Adrenal gland (tissue), 19 donors: ENCODE measurements at places on chromosomes 2 and 18. TPM values are rescaled to one million over a fixed set of nuclear protein-coding genes. Genes with fewer than 3 reads are reported as not detected.

GRCh38 chr2:188291142-188291616, 495 bp upstream of the GULP1 start:
- H3K27ac ChIP-seq: peak overlapping the region; percentile 95
- no peaks in the 10 kb centered on the region for H3K27me3 ChIP-seq
- no peaks in the 10 kb centered on the region for H3K36me3 ChIP-seq

DNA sequence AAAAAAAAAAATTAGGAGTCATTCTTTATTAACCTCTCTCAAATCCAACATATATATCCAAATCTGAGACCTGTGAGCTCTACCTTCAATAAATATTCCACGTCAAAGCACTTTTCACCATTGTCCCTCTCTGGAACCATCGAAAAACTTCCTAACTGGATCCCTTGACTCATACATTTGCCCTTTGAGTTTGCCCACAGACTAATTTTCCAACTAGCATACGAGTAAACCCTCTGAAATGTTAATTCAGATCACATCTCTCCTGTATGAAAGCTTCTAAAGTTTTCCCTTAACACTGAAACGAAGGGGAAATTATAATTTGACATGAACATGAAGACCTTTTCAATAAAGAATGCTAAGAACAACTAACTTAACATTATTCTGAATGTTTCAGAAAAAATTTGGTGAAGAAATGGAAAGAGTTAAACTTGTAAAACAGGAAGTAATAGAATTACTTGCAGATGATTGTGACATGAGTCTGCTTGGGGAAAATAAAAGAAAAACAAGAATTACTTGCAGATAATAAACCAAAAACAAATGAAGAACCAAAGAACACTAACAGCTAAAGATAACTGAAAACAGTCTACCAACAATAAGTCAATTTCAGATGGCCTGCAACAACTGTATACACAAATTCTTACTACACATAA, 110.6 kb downstream of the C2orf74 start:
- DNase-seq: no peak
- H3K36me3 ChIP-seq: no peaks in the 10 kb centered on the region
- no peak overlapping the region for H3K27ac ChIP-seq
- no peaks in the 10 kb centered on the region for H3K27me3 ChIP-seq
- H3K4me1 ChIP-seq: no peaks in the 10 kb centered on the region
- no peak overlapping the region for H3K4me3 ChIP-seq

GRCh38 chr2:29808321-29808720, 113.1 kb downstream of the ALK start:
- H3K27me3 ChIP-seq: no peaks in the 10 kb centered on the region
- H3K4me3 ChIP-seq: no peak overlapping the region
- H3K36me3 ChIP-seq: no peaks in the 10 kb centered on the region
- no peak for DNase-seq
- H3K4me1 ChIP-seq: no peaks in the 10 kb centered on the region

DNA sequence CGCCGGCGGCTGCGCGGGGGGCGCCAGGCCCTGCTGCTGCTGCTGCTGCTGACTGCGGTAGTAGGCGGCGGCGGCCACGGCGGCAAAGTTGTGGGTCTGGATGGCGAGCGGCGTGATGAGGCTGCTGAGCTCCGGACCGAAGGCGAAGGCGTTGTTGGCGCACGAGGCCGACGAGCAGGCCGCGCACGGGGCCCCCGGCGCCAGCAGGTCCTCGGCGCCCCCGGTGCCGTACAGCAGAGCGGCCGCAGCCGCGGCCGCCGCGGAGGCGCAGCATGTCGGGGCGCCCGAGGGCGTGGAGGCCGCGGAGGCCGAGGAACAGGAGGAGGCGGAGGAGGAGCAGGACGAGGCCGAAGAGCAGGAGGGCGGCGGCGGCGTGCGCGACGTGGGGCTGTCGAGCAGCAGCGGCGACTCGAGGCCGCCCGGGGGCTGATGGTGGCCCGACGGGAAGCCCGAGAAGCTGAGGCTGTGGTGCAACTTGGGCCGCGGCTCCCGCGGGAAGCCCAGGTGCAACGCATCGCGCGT, 1.8 kb downstream of the ZFP36L2 start:
- H3K27ac ChIP-seq: peak overlapping the region; percentile 100
- no peaks in the 10 kb centered on the region for H3K27me3 ChIP-seq
- no peak for DNase-seq
- peak overlapping the region; percentile 89 for H3K4me3 ChIP-seq

DNA sequence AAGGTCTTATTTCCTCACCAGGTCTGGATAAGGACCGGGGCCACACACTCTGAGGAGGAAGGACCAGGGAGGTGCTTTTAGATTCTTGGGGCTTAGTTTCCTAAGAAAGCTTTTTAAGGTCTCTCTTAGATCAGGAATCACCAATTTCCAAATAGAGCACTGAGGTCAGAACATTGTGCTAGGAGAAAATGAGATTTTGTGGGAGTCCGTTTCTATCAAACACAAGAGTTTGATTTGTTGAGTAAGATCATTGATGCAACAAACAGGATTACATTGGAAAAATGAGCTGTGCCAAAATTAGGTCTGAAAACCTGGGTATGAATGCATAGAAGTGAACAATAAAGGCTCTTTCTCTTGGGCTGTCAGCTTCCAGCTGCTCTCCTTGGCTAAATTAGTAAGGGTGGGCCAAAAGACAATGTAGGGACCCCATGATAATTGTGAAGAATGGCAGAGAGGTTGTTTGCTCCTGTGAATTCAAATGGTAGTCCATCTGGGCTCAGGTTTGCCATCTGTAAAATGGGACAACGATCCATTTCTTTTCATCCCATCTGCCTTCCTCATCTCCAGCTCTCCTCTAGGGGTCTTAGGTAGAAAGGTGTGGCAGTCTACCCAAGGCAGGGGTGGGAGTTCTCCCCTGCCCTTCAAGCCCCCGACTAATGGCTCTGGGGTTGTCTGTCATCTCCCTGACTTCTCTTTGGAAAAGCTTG, 20.0 kb downstream of the IGFBP2 start:
- no peak overlapping the region for H3K4me3 ChIP-seq
- DNase-seq: no peak
- no peaks in the 10 kb centered on the region for H3K27me3 ChIP-seq
- peaks cover 11% of the 10 kb centered on the region for H3K4me1 ChIP-seq

- no peak overlapping the region for H3K27ac ChIP-seq
- no peaks in the 10 kb centered on the region for H3K36me3 ChIP-seq
- no peaks in the 10 kb centered on the region for H3K27me3 ChIP-seq
- H3K4me3 ChIP-seq: no peak overlapping the region
- DNase-seq: no peak
Measured at GRCh38 chr2:237441605-237442274, 27.8 kb upstream of the COL6A3 start.

GRCh38 chr18:3451183-3451988, 1.4 kb downstream of the TGIF1 start:
- H3K4me1 ChIP-seq: peaks cover 20% of the 10 kb centered on the region
- peak overlapping the region; percentile 97 for H3K27ac ChIP-seq
- H3K27me3 ChIP-seq: no peaks in the 10 kb centered on the region
- peak; percentile 97 for DNase-seq
- H3K36me3 ChIP-seq: peaks cover 5% of the 10 kb centered on the region

GRCh38 chr2:215465256-215465655, 29.4 kb upstream of the FN1 start:
- H3K27ac ChIP-seq: no peak overlapping the region
- H3K36me3 ChIP-seq: no peaks in the 10 kb centered on the region
- H3K4me1 ChIP-seq: peaks cover 14% of the 10 kb centered on the region
- H3K4me3 ChIP-seq: no peak overlapping the region
- no peak for DNase-seq
- no peaks in the 10 kb centered on the region for H3K27me3 ChIP-seq

TUBA3E gene
- not detected for total RNA-seq

VAMP5 gene
- 122 TPM for total RNA-seq

ABCG5 gene
- not detected for total RNA-seq

CCDC74A gene
- total RNA-seq: 29.2 TPM

MC5R gene
- not detected for total RNA-seq
